HepG2 (cell line): ENCODE measurements at places on chromosomes 12 and 14. TPM values are rescaled to one million over a fixed set of nuclear protein-coding genes. Genes with fewer than 3 reads are reported as not detected.

Gene KCNA1
- polyA plus RNA-seq = not detected in 2 replicates

Gene LYZ
- polyA plus RNA-seq = 1,560 and 1,788 TPM in 2 replicates

Gene PTPRB
- 0.05 and 0.07 TPM in 2 replicates for polyA plus RNA-seq

Gene PRIMA1
- 1.9 and 2.4 TPM in 2 replicates for polyA plus RNA-seq

Gene SMCO2
- polyA plus RNA-seq = 0.15 and 0.35 TPM in 2 replicates
